Stimulated activated CD8-positive, alpha-beta memory T cell treated with anti-CD3 and anti-CD28 coated beads, Interleukin-15, amount 100 ng/mL, for 1 hour (primary cell): ENCODE measurements at places on chromosomes 7 and 10.

GRCh38 chr7:6650521-6651011, 13.4 kb downstream of the ZNF316 start:
- DNase-seq, result no peak

DNA sequence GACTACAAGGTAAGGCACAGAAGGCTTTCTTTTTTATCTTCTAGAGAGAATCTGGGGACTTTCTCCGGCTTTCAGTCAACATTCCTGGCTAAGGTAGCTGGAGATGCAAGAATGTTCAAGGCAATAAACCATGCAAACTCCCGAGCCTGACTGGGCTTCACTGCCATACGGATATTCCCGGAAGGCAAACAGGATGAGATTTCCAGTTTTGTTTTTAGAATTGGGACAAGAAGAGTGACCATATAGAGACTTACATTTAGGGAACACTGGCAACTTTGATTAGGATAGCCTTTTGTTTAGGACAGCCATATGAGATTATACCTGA, 269 bp downstream of the CALD1 start:
- DNase-seq, result no peak

- no peak for DNase-seq
These were observed 135.9 kb downstream of the ZNF92 start for GRCh38 chr7:65509368-65510186.

DNA sequence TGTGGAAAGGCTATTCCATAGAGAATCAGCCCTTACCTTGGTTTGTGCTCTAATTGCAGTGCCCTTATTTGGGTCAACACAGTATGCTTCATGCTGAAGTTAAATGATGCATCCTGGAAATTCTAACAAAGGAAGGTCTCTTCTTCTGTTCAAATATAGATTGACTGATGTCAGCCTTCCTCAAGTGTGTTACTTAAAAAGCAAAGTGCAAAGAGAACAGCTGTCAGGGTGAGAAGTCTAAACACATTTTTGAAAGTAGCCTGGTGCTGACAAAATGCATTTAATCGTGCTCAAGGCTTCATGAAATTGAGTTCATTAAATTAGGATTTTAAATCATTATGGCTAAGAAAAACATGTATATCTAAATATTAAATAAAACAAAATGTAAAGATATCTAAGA, 19.5 kb downstream of the AGR2 start:
- no peak for DNase-seq

- no peak for DNase-seq
These were observed 468.5 kb downstream of the LRMDA start for GRCh38 chr10:75899816-75900390.

DNA sequence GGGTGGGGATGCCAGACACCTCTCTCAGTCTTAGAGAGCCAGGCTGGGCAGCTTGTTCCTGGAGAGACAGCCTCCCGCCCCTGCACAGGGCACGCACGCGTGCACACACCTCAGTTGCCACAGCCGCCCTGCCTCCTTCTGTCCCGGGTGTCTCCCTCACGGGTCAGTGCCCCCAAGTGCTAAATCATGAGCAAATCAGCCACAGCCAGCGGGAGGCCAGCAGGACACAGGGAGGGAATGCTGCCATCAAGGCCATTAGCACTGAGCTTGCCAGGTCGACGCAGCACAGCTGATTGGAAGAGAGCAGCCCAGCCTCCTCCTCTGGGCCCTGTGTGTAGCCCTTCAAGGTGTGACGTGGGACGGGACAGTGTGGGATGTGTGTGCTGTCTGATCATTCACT, 130.4 kb downstream of the CDH23 start:
- no peak for DNase-seq

- no peak for DNase-seq
These were observed 14.1 kb downstream of the TRPV6 start for GRCh38 chr7:142871260-142872105.

DNA sequence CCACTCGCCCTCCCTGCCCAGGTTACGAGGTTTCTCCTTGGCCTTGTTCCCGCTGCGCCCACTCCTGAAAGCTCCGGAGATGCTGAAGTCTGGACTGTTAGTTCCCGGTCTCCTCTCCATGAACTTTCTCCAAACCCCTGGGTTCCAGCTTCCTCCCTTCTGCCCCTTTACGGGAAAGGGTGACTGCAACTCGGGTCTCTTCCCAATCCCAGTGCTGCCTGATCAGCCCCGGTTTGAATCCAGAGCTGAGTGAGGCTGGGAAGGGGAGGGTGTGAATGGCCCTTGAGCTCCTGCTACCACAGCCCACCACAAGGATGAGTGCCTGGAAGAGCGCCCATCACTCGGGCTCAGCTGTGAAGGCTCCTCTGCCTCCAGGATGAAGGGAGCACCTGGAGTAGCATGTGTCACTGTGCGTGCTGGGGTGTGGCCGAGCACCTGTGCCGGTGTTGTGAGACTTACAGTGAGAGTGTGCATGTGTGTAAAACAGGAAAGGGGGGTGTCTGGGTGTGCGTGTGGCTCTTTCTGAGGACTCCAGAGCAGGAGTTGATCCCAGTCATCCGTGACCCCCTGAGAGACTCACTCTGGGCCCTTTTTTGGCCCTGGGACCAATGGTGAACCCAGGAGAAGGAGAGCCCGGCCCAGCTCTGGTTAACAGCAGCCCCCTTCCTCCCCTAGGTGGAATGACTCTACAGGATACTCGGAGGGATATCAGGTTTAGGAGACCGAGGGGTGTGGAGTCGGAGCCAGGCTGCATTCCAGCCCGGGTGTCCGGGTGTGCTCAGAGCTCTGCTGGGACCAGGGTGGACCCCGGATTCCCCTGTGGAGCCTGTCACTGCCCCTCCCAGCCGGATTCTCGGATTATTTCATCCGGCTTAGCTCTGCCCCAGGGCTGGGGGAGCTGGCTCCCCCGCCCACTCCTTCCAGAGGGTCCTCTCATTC, 1.1 kb upstream of the ZNF467 start:
- no peak for DNase-seq

GRCh38 chr10:116548301-116548700, 2.6 kb downstream of the PNLIP start:
- DNase-seq, result no peak

DNA sequence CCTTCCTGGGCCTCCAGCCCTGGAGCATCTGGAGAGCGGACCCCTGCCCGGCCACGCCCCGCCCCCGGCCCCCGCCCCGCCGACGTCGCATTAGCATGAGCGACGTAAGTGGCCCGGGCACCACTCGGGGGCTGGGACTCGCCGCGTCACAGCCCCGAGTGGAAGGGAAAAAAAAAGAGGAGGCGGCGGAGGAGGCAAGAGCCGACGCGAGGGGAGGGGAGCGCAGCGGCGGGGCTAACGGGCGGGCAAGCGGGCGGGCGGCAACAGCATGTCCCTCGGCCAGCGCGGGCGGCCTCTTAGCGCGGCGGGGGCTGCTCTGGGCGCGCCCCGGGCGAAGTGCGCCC, at the start of gene SLC18A3:
TSS of gene SLC18A3 (plus strand) at position 197 of the 344 bp plus-strand sequence. CDS start 431 bp downstream, outside the sequence.
- DNase-seq, result no peak

- no peak for DNase-seq
These were observed 147.1 kb downstream of the NEURL1 start for GRCh38 chr10:103640436-103641181.

DNA sequence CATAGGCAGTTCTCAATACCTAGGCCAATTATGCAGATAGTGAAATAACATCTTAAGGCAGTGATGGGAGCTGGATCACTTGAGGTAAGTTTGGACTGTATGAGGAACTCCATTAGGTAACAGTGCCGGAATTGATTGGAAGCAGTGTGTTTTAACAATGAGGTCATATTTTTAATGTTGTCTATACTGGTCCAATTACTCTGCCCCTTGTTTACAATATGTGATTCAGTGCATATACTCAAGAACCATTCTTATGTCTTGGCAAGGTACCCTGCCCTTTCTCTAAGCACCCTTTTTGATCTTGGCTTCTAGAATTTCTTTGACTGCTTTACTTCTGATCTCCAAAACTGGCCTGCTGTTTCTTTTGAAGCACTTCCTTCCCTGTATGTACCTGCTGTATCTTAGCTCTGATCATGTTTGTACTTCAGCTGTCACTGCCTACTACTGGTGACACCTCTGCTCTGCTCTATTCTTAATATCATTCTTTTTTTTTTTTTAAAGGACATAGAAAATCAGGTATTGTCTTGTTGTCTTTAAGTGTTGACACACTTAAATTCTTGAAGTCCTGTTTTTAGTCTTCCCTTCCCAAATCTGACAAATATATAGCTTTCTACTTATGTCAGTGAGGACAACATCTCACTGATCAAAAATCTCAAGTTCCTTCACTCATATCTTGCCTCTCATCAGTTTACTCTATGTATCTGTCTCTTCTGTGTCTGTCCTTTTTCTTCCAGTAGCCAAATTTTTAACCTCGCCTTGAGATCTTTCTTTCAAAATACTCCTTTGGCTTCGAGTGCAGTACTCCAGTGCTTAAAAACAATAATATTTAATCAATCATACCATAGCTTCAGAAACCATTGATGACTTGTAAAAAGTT, 46.4 kb upstream of the RPA3 start:
- no peak for DNase-seq

GRCh38 chr10:122894261-122894944, 15.0 kb upstream of the FAM24B start:
- no peak for DNase-seq

GRCh38 chr7:16234493-16235146, 186.7 kb downstream of the CRPPA start:
- no peak for DNase-seq

DNA sequence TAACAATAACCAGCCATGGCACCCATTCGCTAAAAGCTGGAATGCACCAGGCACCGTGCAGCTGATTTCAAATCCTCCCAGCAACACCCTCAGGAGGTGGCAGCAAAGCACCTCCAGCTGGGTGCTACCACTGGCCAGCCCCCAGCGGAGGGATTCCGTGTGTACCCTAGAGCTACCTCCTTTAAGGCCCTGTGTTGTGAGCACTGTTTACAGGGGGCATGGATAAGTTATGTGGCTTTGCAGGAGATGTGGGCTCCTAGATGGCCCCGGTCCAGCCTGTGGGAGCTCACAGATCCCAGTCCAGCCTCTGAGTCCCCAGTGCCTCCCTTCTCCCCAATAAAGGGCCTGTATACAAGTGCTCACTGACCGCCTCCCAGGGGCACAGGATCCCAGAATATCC, 27.1 kb downstream of the TNRC18 start:
- DNase-seq, result peak; percentile 34

- DNase-seq, result no peak
These were observed 36.4 kb downstream of the CDH23 start for GRCh38 chr10:71432956-71433767.

DNA sequence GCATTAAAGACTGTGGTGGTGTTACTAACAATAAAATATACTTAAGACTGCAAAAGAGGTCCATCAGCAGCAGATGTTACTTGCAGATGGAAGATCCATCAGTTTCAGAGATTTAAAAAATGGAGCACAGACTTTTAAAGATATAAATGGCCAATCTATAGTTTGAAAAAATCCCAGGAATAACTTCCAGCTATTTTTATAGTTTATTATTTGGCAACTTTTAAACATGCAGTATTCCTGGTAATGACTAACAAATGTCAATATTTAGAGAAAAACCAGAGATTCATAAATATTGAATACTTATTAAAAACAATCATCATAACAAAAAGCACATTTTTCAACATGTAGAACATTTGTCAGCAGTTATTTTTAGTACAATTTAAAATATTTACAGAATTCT, 30.7 kb downstream of the RTKN2 start:
- DNase-seq, result no peak

DNA sequence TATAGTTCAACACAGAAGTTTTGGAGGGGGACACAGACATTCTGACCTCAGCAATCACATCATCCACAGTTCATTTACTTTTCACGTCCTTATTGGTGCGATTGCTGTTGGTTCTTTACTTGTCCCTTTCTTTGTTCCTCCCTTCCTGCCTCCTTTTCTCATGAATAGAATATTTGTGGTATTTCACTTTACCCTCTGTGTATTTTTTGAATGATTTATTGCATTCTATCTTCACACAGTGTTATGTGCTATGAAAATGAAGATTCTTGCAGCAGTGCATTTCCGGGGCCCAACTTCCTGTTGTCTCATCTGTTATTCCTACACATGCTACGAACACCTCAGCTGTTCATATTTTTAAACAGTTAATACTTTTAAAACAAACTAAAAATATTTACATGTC, 179.6 kb downstream of the ZMYND11 start:
- DNase-seq, result no peak

GRCh38 chr10:17453373-17454091, 863 bp downstream of the ST8SIA6 start:
- DNase-seq, result no peak

DNA sequence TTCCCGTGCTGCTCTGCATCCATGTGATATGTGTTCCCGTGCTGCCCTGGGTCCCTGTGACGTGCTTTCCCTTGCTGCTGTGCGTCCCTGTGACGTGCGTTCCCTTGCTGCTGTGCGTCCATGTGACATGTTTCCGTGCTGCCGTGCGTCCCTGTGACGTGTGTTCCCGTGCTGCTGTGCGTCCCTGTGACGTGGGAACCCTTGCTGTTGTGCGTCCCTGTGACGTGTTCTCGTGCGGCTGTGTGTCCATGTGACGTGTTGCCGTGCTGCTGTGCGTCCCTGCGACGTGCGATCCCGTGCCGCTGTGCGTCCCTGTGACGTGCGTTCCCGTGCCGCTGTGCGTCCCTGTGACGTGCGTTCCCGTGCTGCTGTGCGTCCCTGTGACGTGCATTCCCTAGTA, 45.8 kb downstream of the WDR37 start:
- no peak for DNase-seq

DNA sequence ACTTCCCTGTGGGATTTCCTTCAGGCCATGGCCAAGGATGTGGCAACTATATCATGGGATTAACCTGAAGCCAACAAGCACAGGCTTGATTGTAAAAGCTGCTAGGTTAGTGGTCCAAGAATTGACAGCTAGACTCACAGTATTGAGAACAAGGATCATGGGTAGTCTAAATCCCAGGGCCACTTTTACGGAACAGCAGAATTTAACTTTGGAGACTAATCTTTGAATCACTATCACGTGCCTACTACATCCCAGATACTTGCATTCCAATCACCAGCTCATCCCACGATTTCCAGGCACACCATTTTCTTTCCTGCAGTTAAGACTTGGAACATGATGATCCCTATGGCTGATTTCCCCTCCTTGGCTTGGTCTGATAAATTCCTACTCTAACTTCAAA, 65.6 kb upstream of the ADO start:
- no peak for DNase-seq
